Activated naive CD8-positive, alpha-beta T cell treated with anti-CD3 and anti-CD28 coated beads, Interleukin-2, amount 50 U/mL, for 24 hours (primary cell): ENCODE measurements at places on chromosomes 2 and 18.

DNA sequence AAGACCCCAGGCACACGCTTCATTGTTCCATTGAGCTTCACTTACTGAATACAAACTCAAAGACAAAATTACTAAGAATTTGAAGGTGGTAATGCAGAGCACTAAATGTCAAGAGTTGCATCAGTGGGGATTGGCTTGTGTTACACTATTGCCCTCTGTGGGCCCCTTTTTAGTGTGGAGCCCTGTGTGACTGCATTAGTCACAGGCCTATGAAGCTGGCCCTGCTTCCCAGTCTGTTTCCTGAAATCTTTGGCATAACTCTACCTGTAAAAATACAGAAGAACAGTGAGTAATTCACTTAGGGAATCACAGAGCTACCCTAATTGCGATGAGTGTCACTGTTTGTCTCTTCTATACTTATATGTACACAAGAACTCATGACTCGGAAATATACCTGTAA, 40.0 kb upstream of the STPG4 start:
- no peak for DNase-seq

DNA sequence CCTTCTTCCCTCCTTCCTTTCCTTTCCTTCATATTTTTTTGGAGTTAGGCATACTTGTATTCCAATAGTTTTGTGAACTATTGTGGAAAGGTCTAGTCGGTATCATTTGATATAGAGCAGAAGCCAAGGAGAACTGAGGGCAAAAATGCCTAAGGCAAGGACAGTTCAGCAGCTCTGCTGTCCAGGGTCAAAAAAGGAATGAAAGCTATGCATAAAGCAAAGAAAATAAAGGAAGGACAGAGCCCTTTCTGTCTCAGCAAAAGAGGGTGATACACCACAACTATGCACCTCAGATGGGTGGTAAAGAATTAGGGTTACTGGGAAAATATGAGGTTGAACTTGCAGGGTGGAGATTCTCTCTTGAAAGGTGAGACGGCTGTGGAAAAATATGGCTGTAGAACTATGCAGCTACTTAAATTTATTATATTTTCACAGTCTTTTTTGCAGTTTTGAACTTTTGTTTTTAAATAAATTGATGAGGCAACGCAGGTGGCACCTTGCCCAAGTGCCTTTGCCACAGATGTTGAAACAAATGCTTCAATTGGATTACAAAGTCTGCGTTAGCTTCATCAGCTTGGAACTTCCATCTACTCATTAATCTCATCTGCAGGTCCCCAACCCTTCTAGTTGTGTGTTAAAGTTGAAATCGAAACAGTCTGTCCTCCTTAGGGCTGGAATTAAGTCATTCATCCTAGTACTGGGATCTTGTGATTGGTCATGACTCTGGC, 20.8 kb downstream of the LHCGR start:
- DNase-seq, result no peak

DNA sequence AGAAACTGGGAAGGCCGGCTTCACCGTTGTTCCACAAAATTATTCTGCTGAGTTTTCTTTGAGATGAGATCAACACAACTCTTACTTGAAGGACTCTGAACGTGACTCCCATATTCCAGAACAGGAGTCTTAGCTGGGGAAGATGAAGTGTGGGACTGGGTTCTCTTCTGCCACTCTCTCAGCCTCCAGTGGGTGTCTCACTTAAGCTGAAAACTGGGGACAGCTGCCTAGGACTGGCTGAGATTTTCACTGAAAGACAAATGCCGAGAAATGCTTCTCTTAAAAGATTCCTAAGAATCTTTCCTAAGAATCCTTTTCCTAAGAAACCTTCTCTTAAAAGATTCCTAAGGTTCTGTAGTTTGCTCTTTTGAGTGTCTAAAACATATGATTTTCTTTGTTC, 156.6 kb upstream of the LHCGR start:
- DNase-seq, result no peak

DNA sequence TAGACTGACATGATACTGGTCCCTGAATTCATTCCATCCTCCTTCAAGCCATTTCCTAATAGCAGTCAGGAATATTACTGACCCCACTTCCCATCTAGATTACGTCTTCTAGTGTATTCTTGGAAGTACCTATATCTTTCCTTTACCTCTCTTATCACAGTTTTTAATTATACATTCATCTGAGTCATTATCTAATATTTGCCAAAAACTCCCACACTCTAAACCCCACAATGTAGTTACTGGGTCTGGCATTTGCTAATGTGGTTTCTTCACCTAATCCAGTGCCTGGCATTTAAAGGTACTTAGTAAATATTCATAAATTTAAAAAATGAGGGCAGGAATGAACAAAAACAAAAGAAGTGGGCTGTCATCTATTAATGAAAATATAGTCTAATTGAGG, 441.8 kb upstream of the SETBP1 start:
- no peak for DNase-seq

- DNase-seq, result no peak
Measured at GRCh38 chr2:213150315-213151097, 906 bp downstream of the IKZF2 start.

DNA sequence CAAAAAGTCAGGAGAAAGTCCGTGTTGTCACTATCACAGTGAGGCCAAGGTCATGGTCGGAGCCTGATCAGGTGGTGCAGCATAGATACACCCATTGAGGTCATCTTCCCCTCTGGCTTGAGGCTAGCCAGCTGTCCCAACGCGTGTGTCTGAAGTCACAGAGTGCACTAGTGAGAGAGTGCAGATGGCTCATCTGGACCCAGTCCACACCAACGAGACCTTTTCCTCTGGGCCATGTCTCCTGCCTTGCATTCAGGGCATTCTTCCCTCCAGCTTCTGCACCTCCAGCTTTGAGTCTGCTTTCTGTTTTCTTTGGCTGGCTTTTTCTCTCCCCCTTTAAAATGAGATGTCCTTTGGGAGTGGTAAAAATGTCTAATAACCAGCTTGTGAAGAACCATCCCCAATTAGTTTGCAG, 146.9 kb downstream of the TDRD15 start:
- DNase-seq, result no peak

DNA sequence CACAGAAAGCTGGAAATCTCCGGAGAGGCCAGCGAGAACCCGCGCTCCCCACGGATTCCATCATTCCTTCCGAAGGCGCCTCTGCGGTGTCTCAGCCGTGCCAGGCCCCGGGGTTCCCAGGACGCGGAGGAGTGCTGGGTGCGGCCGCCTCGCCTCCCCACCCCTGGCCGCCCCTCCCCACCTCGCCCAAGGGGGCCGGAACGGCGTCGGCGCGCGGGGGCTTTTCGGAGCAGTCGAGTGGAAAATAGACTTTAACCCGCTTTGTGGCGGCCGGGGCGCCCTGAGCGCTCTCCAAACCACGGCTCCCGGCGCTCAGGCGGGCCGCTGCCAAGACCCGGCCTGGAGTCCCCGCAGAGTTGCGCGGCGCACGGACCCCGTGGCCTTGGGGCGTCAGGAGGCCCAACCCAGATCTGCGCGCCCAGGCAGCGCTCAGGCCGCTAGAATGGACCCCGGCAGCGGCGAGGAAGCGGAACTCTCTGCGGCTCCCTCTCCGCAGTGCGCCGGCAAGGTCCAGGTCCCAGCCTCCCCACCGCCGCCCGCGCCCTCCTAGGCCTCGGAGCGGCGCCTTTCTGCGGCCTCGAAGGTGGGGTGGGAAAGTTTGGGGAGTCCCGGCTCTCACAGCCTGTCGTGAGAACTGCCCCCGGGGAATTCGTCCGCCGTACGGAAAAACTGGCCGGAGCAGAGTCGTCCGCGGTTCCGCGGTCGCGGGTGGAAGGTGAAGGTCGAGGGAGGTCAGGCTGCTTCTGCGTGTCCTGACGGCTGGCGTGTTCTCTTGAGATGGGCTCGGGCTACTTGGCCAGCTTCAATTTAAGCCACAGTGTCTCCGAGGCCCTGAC, 1.2 kb upstream of the EMX1 start:
- peak; percentile 53 for DNase-seq

DNA sequence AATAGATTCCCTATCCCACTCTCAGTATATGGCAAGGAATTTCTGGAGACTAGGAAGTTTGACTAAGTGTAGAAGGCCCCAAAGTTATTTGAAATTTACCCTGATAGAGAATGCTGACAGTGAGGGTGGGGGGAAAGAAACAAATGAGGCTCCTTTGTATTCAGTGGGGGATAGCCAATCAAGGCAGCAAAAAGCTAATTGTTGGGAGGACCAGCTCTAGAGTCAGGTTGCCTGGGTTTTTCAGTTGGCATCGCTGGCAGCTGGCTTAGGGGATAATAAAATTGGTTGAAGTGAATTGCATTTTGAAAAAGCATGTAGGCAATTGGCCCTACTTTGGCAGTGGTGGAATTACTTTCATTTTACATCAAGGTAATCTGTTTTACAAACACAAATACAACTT, 79.4 kb upstream of the STAM2 start:
- no peak for DNase-seq

DNA sequence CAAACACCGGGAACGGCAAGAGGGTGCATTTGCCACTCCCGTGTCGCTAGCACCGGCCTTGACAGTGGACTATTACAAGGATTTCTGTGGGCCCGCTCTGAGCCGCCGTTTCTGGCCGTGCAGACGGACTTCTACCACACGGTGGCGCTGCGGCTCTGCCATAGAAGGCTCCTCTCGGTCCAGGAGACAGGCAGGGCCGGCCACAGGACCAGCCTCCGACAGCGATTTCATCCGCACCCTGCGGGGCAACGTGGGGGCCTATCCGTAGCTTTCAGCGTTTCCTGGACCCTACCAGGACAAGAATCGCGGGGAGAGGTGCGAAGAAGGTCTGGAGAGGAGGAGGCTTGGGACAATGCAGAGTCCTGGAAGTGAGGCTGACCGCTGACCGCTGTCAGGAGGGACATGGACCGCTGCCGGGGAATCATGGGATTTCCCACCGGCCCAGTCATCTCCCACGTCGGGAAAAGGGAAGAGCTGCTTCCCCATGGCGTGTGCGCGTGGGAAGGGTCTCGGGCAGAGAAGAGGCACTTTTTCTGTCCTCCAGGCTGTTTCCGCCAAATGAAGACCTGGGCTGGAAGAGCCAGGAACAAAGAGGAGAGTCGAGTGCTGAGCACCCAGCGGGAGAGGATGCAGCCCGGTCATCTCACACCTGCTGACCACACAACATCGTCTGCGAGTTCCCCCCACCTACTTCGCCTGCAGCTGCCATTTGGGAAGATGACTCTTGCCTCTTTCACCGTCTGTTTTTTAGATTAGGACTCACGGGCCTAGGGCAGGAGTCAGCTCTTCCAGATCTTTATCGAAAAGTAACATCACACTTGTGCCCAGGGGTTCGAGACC, 35.5 kb upstream of the HAAO start:
- peak; percentile 89 for DNase-seq

DNA sequence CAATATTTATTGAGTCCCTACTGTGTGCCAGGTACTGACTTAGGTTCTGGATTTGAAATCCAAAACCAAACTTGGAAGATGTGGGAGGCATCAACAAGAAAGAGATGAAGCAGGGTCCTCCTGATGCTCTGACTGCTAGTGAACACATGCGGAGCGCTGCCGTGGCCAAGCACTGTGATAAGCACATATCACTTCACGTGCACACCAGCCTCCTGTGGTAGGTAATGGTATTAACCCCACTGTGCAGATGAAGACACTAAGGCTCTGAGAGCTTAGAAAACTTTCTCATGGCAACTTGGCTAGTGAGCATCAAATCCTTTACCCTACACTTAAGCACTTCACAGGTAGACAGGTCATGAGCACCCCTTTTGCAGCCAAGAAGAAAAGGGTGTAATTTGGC, 216.1 kb downstream of the HAUS1 start:
- DNase-seq, result no peak

DNA sequence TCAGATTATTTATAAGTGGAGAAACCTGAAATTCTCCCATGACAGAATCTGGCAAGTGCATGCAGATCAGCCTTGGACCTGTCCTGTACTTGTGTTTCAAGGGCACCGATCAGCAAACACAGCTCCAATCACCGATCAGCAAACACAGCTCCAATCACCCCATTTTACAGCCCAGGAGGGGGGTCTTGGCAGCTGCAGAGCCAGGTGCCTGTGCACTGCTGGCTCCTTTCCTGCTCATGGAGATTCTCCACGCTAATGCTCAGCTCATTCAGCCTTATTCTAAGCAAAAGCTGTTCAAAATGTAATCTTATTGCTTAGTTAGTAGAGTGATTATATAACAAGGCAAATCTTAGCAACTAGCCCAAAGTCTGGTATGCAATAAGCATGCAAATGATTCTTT, 623.1 kb upstream of the HS6ST1 start:
- DNase-seq, result no peak
